ENCODE measurements at places on chromosomes 6 and 20.

- DNase-seq = no peak
Observed at GRCh38 chr6:21200134-21200870, 393.2 kb upstream of the SOX4 start.

DNA sequence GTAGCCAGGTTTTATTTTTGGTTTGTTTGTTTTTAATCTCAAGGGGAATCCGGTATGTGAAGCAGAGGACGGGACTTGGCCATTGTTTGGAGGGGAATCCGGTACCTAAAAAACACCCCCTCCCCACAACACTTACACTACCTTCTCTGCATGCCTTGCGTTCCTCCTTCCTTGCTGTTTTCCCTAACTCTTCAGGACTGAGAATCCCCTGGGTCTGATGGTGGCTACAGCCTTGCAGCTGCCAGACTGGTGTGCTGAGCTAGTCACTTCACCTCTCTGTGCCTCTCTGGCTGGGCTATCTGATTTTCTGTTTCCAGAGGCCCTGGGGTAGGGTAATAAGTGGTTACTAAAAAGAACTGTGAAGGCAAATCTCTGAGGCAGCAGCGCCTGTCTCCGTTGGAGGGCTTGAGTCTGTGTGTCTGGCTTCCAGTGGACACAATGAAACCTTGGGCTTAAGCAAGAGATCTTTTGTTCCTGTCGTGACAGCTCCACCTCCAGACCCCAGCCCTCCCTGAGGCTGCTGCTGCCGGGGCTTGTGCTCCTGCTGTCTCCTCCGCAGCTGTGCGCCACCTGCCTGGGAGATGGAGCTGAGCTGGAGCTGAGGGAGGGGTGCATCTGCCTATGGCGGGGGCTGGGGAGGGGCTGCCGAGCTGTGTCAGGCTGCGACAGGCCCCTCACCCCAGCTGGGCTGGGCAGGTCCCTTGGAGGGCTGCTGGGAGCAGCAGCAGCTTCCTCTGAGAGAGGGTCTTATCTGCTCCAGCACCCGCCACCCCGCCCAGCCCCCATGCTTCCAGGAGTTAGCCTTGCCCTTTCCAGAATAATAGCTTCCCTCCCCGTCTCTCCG is 65.8 kb upstream of the CCDC167 start:
- DNase-seq = no peak

GRCh38 chr20:2603816-2604505 is 48.5 kb upstream of the NOP56 start:
- no peak for DNase-seq

- DNase-seq = no peak
Observed at GRCh38 chr6:133165235-133165634, 75.9 kb upstream of the EYA4 start.

DNA sequence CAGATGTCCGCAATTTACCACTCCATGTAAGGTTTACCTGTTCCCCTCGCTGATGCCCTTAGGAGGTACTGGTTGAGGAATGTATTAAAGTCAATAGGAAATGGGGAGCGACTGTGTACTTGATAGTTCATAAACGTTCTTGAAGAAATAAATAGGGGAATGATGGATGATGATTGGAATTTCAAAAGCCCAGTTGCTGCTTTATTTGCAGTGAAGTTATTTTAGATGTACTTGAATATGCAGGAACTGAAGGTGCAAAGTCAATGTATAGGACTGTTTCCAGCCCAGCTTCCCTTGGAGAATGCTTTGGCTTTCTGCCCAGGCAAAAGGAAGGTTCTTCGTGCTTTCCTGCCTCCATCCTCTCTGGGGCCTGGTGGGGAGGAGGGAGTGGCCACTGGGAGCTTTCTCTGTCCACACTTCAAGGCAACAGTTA is 19.8 kb downstream of the ADGRF5 start:
- DNase-seq = no peak

- no peak for DNase-seq
Observed at GRCh38 chr20:669573-669972, 6.0 kb downstream of the SCRT2 start.

DNA sequence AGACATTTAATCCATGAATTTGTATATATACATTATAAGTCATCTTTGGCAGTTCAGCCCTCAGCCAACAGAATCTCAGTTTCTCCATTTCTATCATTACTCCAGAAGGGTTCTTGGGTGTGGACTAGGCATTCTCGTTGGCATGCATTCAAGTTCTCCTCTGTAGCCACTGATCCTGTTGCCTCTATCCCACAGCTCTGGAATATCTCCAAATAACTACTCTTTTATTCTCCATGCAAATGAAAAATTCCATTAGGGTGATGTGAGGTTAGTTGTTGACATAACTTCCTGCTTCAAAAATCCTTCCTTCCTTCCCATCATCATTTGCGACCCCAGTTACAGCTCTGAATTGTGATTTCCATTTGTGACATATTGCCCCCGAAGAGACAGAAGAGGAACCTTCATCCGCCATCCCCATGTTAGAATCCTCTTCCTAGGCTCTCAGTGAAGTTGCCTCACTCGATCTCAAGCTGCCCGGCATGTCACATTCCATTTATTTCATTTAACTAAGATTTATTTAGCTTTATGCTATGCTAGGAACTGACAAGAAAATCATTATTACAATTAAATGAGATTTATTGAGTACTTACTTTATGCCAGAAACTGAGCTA is 93.7 kb upstream of the EDN1 start:
- peak; percentile 62 for DNase-seq

GRCh38 chr6:106973836-106974335 is 643 bp downstream of the CD24 start:
- no peak for DNase-seq

DNA sequence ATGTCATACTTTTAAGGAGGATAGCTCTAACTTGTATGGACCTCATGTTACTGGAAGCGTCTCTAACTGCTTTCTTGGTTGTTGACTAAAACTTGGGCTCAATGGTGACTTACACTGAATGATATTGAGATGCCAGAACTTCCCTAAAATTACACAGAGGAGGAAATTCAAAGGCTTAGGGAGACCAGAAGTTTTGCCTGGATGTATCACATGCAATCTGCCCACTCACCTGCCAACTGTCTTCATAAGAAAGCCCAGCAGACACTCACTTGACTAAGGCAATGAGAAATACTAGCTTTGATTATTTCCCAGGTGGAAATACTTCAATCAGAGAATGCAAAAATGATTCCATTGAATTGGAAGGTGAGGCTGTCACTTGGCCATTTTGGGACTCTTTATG is 51.2 kb upstream of the PDYN start:
- no peak for DNase-seq

GRCh38 chr6:41730531-41731436 is 4.6 kb downstream of the TFEB start:
- no peak for DNase-seq

GRCh38 chr20:46118481-46119020 is 437 bp downstream of the CD40 start:
- no peak for DNase-seq

DNA sequence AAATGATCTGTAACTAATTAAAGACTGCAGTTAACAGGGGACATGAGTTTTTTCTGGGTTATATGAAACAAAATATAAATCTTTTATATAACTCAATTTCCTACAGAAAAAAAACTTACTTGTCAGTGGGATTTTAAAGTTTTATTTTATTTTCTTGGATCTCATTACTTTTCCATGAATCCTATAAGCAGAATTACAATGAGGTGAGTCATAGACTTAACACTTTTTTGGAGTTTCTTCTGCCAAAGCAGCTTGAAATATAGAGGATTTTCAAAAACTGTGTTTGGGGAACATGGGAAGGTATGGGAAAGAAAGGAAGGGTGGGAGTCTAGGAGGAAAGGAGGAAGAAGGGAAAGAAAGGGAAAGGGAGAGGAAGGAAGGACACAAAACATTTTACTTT is 130.7 kb downstream of the AIG1 start:
- DNase-seq = peak; percentile 57

- no peak for DNase-seq
Observed at GRCh38 chr20:50331469-50332363, 141.1 kb downstream of the CEBPB start.

DNA sequence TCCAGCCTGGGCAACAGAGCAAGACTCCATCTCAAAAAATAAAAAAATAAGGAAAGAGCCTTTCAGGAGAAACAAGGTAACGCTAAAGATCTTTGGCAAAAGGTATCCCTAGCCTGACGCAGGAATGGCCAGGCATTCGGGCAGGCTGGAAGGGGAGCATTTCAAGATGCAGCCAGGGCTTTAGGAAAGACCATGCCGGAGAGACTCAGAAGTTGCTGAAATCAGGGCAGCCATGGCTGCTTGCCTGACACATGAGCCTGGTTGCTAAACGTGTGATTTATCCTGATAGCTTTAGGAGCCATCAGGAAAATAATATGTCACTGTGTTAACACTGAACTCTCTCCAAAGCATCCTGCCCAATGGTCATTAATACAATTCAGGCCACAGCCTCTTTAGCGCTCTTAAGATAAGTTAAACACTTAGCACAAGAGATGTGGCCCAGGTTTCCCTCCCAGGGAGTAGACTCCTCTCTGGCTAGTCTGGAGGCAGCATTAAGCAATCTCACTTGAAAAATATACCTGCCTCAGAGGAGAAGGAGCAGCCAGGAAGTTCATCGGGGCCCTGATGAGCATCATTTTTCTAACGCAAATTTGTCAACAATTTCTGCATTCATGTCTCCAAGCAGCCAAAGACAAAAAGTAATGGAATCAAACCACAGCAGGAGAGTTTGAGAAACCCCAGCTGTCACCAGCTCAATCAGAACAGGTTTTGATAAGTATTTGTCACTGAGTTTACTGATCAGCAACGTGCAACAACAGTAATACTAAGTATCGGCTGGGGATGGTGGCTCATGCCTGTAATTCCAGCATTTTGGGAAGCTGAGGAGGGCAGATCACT is 200.0 kb downstream of the ZMYND8 start:
- DNase-seq = no peak

DNA sequence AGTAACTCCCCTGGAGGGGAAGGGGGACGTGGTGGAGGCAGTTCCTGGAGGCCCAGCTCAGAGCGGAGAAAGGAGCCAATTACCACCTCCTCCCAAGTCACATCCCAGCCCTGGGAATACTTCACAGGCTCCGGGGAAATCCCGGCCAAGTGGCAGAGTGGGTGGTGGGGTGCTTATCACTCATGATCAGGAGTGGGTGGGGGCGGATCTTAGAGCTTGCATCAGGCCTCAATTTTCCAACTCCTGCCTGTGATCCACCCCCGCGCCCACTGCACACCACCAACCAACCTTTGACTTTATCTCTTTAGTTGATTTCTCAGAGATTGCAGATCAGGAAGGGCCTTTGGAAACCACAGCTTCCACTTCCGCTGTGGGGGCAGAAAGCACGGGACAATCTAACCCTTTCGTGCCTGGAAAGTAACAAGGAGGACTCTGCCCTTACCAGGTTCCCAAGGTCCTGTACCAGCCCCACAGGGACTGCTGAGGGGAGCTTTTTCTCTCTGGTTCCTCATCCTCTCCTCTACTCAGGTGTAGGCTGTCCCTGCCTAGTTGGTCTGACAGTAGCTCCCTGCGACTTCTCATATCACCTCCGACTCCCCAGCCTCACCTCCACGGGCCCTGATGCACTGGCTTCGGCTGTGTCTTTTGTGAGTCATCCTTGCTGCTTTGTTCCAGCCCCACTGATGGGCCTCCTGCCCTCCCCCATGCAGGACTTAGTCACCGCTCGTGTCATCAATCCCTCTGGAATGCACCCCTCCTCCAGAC is 24.9 kb upstream of the IER3 start:
- DNase-seq = peak; percentile 89

GRCh38 chr6:158361961-158362669 is 49.9 kb downstream of the TULP4 start:
- no peak for DNase-seq

GRCh38 chr20:13856354-13856753 is 71.5 kb downstream of the NDUFAF5 start:
- DNase-seq = no peak

DNA sequence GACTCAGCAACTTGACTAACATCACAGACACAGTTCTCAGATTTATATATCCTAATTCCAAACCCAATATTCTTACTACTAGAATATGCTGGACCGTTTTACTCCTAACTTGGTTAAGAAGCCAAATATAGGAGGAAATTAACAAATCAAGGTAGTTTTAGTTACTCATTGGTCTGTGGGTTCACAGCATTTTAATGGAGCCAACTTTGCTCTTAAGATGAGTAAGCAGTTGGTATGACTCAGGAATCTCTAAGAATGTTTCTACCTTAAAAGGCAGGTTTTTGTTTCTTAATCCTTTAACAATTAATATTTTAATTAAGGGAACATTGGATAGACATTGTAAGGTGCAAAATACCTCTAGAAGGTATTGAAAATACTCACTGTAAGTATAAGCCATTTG is 31.6 kb downstream of the OPRM1 start:
- no peak for DNase-seq

DNA sequence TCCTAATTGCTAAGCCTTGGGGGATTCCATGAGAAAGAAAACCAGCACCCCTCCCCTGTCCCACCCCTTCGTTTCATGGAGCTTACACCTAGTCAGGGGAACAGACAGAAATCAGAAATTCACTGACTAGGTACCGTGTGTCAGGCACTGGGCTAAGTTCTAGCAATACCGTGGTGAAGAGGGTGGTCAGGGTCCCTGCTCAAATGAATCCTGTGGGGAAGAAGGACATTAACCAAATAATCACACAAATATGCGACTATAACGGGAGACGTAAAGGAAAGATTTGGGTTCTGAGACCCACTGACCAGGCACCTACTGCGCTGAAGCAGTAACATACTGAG is 65.1 kb upstream of the TOP1 start:
- DNase-seq = no peak

- no peak for DNase-seq
Observed at GRCh38 chr6:141986457-141986856, 146.3 kb upstream of the GJE1 start.

GRCh38 chr6:10463491-10464481 is 48.9 kb upstream of the TFAP2A start:
- DNase-seq = no peak

DNA sequence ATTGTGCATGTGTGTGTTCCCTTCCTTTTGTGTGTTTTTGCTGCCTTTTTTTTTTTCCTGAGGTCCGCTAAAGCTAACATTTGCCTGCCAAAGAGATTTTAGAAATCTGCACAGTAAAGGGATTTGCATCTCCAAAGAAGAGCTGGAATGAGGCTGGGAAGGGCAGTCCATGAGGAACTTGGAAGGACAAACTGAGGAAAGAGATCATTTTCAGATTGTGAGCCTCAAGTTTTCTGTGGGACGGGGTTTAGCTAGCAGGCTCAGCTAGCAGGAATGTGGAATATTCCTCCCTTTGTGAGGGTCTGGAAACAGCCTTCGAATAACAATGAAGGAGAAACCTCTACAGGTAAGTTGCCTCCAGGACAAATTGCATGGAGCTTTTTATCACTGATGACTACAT is 3.8 kb downstream of the INSM1 start:
- no peak for DNase-seq

- DNase-seq = no peak
Observed at GRCh38 chr20:57787990-57788781, 78.4 kb upstream of the PMEPA1 start.

- no peak for DNase-seq
Observed at GRCh38 chr6:114162691-114163347, 180.0 kb downstream of the HS3ST5 start.
